ENCODE measurements at places on chromosomes 12 and 14.

DNA sequence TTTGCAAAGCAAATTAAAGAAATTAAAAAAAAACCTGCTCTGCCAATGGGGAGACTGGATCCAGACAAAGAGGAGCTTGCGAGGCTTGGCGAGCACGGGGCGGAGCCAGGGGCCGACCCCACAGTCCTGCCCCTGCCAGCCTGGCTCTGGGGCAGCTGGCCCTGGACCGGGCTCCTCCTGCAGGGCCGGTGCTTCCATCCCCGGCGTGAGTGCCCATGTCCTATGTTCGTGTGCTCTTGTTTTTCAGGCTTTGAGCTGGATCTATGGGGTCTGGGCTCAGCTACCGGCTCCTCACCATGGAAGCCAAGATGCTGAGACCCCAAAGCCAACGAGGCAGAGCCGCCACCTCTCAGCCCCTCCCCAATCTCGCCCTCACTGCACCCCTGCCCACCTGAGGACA, 176.8 kb downstream of the KIF26A start:
- no peak for DNase-seq

DNA sequence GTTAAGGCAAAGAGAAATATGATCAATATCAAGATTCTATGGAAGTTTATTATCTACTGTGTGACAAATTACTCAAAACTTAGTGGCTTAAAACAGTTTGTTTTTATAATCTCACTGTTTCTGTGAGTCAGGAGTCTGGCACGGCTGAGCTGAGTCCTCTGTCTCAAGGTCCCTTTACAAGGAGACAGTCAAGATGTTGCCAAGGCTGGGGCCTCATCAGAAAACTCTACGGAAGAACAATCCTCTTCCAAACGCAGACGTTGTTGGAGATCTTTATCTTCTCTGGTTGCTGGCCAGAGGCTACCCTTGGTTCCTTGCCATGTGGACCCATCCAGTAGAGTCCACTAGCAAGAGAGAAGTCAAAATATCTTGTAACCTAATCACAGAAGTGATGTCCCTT, 100.6 kb upstream of the CCND2 start:
- DNase-seq = no peak

DNA sequence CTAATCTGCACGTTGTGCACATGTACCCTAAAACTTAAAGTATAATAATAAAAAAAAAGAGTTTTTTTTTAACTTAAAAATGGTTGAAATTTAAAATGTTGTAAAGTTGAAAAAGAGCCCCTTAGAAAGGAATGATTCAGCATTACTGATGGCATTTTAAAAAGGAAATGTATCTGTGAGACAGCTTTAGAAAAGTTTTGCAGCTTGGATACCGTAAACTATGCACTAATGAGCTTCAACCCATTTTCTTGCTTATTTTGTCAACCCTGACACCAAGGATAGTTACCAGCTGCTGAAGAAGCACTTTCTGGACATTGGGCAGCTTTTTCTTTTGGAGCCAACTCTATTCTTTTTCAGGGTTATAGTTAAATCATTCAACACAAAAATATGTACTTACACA, 4.3 kb downstream of the BICD1 start:
- no peak for DNase-seq

DNA sequence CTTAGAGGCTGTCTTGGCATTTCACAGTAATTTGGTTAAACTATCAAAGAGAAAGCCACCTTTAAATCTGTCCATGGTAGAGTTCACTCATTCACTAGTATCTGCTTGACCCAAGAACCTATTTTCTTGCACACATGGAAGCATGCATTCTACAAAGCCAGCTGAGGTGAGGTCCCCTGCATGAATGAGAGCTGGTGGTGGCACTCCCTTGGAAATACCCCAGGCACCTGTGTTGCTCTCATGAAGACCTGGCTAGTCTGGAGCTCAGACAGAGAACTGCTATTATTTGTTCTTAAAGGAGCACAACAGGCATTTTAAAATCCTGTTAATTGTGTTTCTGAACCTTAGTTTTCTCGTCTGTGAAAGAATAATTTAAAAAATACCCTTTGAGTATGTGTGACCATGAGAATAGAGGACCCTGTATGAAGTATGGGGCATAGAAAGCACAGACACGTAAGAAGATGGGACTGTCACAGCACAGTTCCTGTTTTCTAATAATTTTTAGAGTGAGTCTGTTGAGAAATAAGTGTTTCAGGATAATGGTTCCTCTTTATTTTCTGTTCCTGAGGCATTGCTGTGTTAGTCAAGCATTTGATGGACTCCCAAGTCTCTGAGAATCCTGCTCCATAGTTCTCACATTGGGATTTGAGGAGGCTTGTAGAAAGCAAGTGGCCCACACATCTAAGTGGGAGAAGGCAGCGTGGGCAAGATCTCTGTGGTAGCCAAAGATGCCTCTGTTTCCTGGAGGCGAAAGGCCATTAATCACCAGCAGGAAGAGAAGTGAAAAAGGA, 10.9 kb downstream of the RGS6 start:
- no peak for DNase-seq

- no peak for DNase-seq
Observed at GRCh38 chr14:90495357-90496276, 98.8 kb downstream of the CALM1 start.

DNA sequence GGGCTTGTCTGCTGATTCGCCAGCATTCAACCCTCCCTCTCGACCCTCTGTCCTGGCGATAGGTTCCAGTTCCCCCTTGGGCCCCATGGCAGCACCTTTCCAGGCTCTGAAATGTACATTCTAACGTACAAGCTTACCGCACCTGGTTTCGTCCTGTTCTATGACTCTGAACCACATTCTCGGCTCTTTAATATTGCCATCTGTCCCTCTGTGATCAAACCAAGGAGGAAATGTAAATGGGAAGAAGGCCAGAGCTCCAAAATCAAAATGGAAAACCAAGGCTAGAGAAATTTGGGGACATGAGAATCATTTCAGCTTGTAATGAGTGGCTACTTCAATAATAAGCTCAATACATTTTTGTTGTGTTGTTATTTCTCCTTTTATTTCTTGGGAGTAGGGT, 117.2 kb downstream of the TTC7B start:
- DNase-seq = no peak

- DNase-seq = no peak
Observed at GRCh38 chr12:12726555-12727093, 9.5 kb downstream of the CDKN1B start.

- DNase-seq = no peak
Observed at GRCh38 chr12:109500406-109501185, 23.2 kb downstream of the UBE3B start.

- DNase-seq = no peak
Observed at GRCh38 chr12:65997056-65997455, 133.5 kb downstream of the LLPH start.

- DNase-seq = no peak
Observed at GRCh38 chr14:102164241-102164641, 24.5 kb downstream of the WDR20 start.

DNA sequence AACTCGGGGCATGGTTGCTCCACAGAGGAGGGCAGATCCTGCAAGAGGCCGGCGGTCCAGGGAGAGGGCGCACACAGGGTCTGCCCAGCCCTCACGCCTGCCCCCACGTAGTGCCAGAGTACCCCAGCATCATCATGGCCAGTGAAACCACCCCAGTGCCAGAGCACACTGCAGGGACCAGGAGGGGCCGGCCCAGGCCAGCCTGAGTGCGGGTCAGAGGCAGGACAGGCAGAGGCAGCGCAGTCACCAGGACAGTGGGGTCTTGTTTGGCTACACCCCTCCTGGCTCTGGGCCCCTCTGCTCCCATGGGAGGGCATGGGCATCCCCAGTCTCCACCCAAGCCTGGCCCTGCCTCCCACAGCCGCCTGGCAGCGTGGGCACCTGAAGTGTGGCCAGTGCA, 34.7 kb downstream of the LRCOL1 start:
- no peak for DNase-seq

Measured in stimulated activated CD8-positive, alpha-beta memory T cell treated with anti-CD3 and anti-CD28 coated beads, Interleukin-15, amount 100 ng/mL, for 48 hours (primary cell).